ENCODE measurements at places on chromosomes 16 and 17. TPM values are rescaled to one million over a fixed set of nuclear protein-coding genes. Genes with fewer than 3 reads are reported as not detected.

DNA sequence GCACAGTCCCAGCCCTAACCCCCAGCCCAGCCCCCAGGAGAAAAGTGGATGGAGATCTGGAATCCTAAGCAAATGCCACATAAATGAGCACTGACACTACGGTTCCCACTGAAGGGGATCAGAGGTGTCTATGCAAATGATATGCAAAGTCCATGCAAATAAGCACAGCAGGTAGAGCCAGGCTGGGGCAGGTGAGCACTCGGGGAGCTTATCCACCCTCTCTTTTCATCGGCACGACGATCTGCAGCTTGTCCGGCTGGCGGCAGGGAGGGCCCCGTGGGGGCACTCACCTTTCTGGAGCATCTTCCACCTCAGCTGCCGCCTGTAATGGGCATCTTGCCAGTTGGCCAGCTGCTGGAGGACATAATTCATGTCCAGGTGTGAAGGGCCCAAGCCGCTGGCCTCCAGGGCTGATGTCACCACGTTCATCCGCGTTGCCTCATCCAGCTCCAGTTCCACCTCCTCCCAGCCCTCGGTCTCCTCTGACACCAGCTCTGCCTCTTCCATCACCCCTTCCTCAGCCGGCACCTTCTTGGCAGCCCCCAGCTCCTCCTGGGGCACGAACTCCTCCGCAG is 9.9 kb downstream of the HAP1 start:
- DNase-seq = no peak

- DNase-seq = no peak
Observed at GRCh38 chr16:85619101-85619891, 6.2 kb downstream of the GSE1 start.

- no peak for DNase-seq
Observed at GRCh38 chr17:9232591-9233270, 211.4 kb downstream of the NTN1 start.

DNA sequence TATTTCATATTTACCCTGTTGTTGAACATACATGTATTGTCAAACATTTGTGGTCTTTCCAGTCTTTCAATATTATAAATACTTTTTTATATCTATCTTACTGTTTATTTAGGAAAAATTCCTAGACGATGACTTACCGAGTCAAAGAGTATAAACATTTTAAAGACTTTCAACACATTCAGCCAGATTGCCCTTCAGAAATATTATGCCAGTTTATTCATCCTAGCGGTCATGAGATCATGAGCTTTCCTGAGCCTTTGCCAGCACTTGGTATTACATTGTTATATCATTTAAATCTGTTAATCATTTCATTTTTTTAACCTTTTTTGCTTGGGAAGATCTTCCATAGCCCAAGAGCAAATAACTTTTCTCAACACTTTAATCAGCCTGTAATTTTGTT is 197.4 kb downstream of the SPECC1 start:
- no peak for DNase-seq

GRCh38 chr17:63919311-63919723 is 678 bp upstream of the GH1 start:
- peak; percentile 65 for DNase-seq

GRCh38 chr16:83002351-83003334 is 375.9 kb downstream of the CDH13 start:
- no peak for DNase-seq

DNA sequence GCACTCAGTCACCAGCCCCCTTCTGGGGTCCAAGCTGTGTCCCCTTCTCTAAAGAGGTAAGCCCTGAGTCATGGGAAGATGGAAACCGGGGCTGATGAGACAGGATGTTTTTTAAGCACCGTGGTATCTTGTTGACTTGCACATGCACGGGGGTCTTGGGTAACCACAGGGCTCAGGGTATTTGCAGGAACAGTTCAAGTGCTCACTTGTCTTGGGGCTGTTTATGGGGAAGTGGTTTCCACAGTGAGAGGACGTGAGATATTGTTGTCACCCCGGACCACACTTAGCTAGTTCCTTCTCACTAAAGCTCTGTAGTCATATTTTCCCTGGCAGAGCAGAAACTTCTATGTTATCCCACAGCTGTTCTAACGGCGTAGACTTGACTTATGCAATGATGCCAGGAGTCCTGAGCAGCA is 7.7 kb downstream of the CCL3L1 start:
- no peak for DNase-seq

DNA sequence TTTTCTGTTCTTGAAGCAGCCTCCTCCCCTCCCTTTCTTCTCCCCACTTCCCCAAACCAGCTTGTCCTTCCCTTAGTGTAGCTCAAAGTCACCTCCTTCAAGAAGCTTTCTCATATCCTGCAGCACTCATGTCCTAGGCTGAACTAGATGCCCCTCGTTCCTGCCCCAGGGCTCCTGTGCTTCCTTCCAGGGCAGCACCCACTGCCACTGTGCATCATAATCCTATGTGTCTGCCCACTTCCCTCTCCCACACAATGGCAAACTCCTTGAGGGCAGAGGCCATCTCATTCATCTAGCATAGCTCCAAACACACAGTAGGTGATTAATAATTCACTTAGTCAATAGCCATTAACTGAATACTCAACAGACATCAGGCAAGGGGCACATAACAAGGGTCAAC is 6.9 kb upstream of the TMEM132E start:
- DNase-seq = no peak

GRCh38 chr16:1444730-1445517 is 568 bp upstream of the CCDC154 start:
- DNase-seq = no peak

DNA sequence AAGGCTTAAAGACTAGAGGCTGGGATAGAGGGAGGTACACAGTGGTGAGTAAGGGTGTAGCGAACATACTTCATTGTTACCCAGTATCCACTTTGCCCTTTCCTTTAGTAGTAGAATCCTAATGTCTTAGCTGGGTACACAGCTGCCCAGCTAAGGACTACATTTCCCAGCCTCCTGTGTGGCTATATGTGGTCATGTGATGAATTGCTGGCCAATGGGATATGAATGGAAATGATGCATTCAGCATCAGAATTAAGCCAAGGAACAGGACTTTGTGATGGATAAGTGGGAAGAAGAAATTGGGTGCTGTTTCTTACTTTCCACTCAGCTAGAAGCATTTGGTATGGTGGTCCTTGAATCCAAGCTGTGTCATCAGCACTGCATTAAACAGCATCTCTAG is 55.9 kb downstream of the FOXL1 start:
- no peak for DNase-seq

DNA sequence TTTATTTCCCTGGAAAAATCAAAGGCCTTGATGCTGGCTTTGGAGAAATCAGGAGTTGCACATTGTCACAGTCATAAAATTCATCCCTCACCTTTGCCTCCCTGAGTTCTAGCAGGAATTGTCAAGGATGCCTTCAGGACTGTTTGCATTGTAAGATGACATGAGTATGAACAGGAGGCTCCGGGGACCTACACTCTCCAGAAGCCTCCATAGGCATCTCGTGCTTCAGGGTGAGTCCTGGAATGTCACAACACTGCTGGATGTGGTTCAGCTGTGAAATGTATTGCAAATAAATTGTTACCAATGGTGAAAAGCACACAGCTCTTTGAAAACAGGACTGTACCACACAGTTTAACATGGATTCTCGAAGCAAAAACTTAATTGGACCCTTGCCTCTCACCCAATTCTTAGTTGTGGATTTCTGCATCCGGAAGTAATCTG is 535.4 kb upstream of the C16orf82 start:
- no peak for DNase-seq

DNA sequence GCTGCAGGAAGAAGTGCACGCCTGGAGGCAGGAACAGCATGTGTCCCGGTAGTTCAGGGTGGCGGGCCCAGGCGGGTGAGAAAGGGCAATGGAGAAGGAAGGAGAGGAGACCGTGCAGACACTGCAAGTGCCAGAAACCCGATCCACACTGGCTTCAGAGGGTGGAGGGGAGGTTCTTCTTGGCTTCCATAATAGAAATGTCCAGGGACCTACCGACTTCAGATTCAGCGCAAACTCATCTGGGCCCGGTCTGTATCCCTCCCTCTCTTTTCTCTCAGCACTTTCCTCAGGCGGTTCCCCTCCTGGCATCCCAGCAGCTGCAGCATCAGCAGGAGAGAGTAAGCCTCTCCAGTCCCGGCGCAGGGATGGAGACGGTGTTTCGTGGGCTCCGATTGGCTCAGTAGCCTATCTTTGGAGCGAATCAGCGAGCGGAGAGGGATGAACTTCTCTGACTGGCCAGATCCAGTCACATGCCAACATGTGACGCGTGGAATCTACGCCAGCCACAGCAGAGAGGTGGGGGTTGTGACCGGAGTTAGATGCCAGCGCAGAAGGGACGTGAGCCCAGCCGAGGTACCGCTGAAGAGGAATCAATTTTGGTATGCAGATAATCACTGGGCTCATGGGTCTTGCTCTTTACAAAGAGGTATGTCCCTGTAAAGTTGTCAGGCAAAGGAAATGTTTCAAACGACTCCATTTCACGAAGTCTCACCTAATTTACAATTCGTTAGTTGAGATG is 1.9 kb upstream of the PRPSAP2 start:
- DNase-seq = peak; percentile 98

DNA sequence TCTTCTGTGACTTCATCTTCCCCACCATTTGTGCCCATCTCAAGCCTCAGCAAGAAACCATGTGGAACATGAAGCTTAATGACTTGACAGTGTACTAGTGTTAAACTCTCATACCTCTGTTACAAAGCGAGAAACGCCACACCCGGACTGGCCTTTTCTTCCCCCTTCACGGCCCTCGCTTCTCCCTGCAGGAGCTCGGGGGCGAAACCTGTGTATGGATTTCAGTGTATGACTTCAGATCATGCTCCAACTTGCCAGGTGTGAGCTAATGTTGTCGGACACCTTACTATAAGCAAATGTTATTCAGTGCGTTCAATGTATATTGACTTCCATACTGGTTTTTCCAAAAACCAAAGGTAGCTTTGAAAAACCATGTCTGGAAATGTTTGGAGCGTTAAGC is 20.1 kb upstream of the SLC5A11 start:
- no peak for DNase-seq

- DNase-seq = no peak
Observed at GRCh38 chr17:35148144-35148543, 527 bp downstream of the UNC45B start.

- no peak for DNase-seq
Observed at GRCh38 chr17:82519971-82520903, 705 bp downstream of the FOXK2 start.

DNA sequence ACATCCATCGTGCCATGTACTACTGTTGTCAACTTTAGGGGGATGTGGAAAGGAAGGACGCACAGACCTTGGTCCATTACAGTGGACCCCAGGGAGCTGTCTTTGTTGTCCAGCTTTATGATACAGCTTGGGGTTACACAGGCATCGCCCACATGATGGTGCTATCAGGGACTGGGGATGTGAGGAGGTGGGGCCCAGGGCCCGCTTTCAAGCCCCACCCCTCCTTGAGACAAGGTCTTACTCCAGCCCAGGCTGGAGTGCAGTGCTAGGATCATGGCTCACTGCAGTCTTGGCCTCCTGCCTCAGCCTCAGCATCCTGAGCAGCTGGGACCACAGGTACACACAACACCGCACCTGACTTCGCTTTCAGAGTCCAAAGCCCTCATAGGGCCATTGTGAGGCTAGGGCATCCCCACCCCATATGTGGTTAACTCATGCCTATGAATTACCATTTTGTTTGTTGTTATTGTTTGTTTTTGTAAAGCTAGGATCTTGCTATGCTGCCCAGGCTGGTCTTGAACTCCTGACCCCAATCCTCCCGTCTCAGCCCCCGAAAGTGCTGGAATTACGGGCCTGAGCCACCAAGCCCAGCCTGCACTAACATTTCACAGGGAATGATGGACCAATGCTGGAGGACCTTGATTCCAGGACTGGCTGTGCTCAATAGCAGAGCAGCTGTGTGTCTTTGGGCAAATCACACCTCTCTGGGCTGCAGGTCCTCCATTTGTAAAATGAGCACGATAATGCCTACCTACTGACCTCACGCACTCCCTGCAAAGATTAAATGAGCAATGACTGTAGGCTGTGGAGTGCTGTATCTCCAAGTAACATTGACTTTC is 17.2 kb downstream of the ST3GAL2 start:
- no peak for DNase-seq

DNA sequence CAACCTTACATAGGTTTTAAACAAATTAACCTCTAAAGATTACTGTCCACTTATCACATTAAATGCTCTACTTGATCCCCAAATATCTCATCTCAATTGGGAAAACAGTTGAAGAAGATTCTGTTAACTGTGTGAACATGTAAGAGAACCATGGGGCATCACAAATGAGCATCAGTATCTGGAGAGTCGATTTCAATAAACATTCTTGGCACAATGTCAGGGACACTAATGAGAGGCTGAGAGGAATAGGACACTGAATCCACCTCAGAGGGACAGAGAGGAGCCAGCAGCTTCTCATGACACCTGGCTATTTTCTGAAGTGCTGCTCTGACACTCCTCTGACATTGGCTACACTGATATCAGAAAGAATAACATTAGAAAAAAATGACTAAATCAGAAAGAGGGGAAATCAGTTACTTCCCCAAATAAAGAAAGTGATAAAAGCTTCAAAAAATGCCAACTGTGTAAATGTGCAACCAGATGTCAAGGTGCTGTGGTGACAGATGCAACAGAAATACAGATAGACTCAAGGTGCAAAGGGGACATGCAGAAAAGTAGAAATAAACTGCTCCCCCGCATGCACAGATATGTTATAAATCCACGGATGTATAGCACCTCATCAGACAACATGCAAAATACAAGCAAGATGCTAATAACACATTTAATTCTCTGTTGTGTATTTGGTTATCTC is 67.4 kb downstream of the SNX11 start:
- DNase-seq = no peak

DNA sequence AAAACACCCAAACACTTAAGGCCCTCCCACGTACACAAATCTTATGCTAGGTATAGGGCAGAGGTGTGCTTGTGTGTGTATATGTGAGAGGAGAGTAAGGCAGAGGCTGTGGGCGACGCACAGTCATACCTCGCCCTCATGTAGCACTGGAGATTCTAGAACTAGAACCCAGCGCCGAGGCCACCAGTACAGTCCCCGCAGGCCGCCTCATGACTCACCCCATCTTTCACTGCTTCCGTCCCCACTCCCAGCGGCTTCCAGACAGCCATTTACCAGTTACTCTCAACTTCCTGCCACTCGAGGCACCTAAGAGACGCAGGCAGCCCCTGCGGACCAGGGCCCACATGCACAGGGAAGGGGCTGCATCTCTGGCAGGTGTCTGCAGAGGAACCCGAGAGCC is 23.2 kb upstream of the CYTH1 start:
- no peak for DNase-seq

ASPSCR1 gene
- 18.8 TPM for total RNA-seq

PPP1R1B gene
- 6.7 TPM for total RNA-seq

PRCD gene
- 3.5 TPM for total RNA-seq

ABCC6 gene
- 1.8 TPM for total RNA-seq

MFAP4 gene
- total RNA-seq = 104 TPM

EME2 gene
- 3.5 TPM for total RNA-seq

SALL1 gene
- total RNA-seq = 1.3 TPM

RSL1D1 gene
- 75.3 TPM for total RNA-seq

ASB16 gene
- total RNA-seq = 8.3 TPM

KLHL10 gene
- not detected for total RNA-seq

TNK1 gene
- 4.8 TPM for total RNA-seq

NLRC3 gene
- total RNA-seq = 0.85 TPM

TMEM98 gene
- total RNA-seq = 117 TPM

KRTAP4-5 gene
- total RNA-seq = not detected

VEZF1 gene
- 77.1 TPM for total RNA-seq

CMTM2 gene
- not detected for total RNA-seq

ABCA10 gene
- 1.3 TPM for total RNA-seq
